ENCODE measurements at places on chromosomes 13 and 19.

- DNase-seq: no peak
These were observed 393.8 kb downstream of the ITGBL1 start for GRCh38 chr13:101846249-101846648.

GRCh38 chr19:1360126-1360817 lies 23.4 kb upstream of the NDUFS7 start:
- no peak for DNase-seq

DNA sequence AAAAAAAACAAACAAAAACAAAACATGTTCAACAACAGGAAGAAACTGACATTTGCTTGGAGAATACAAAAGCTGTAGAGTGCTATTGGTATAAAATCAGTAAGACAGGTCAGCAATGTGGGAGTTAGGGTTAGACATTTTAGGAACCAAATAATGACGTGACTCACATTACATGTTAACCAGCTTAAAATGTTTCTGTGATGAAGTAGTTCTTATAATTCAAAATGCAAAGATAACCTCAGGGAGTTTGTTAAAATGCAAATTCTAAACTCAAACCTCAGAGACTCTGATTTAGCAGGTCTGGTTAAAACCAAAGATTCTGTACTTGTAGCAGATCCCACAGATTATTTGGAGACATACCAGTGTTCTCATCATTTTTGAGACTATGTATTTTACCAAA lies 549.4 kb upstream of the SLITRK1 start:
- DNase-seq: peak; percentile 5

DNA sequence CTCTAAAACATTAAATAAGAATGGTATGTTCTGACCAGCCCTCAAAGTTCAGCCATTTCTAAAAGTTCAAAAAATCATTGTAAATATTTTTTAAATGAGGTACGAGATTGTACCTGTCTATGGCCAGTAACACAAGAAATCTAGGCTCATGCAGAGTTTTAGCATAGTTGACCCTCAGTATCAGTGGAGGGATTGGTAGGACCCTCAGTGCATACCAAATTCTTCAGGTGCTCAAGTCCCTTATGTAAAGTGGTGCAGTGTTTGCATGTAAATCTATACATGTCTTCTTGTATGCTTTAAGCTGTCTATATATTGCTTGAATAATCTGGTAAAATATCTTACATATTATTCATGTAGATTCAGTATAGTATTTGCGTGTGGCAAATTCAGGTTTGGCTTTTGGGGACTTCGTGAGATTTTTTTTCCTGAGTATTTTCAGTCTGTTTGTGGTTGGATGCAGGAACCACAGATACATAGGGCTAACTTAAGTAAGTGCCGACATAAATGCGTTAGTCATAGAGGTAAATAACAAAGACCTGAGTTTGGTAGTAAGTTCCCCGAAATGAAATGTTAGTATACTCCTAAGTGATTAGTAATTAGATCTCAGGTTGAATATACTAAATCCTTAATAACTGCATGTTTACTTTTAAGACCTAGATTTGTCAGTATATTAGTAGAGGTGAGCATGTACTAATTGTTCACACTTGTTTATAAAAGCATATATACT lies 7.8 kb downstream of the MIR17HG start:
- DNase-seq: no peak

DNA sequence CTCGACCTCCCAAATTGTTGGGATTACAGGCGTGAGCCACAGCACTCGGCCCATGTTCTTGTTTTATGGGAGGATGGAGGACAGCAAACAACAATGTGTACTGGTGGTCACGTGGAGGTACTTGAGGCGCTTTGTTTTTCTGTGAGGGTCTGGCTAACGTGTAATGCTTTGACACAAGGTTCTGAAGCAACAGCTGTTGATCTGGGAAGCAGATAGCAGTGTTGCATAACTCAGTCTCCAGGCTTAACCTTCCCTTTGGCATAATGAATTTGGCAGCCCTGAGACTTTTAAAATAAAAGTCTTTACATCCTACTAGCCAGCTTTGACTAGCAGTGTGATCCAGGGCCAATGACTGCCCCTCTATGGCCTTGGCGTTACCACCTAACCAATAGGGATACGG lies 6.9 kb upstream of the ZNF580 start:
- no peak for DNase-seq

DNA sequence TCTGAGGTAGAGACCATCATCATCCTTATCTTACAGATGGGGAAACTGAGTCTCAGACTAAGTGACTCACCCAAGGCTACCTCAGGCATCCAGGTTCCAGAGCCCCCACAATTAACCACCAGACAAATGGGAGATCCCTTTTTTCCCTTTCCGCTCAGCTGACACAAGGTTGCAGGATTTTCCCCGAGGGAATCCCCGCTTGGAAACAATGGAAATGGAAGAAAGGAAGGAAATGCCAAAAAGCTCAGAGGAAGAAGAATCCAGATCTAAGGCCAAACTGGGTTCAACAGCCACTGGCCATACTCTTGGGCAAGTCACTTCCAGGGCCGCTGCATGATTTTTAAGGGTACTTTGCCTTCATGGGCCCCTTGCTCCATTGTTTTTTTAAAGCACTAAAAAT lies 1.6 kb downstream of the ZNF71 start:
- no peak for DNase-seq

- peak; percentile 49 for DNase-seq
These were observed 13.2 kb downstream of the GADD45B start for GRCh38 chr19:2488942-2489731.

- DNase-seq: no peak
These were observed 201.5 kb upstream of the GPR12 start for GRCh38 chr13:26961890-26962615.

DNA sequence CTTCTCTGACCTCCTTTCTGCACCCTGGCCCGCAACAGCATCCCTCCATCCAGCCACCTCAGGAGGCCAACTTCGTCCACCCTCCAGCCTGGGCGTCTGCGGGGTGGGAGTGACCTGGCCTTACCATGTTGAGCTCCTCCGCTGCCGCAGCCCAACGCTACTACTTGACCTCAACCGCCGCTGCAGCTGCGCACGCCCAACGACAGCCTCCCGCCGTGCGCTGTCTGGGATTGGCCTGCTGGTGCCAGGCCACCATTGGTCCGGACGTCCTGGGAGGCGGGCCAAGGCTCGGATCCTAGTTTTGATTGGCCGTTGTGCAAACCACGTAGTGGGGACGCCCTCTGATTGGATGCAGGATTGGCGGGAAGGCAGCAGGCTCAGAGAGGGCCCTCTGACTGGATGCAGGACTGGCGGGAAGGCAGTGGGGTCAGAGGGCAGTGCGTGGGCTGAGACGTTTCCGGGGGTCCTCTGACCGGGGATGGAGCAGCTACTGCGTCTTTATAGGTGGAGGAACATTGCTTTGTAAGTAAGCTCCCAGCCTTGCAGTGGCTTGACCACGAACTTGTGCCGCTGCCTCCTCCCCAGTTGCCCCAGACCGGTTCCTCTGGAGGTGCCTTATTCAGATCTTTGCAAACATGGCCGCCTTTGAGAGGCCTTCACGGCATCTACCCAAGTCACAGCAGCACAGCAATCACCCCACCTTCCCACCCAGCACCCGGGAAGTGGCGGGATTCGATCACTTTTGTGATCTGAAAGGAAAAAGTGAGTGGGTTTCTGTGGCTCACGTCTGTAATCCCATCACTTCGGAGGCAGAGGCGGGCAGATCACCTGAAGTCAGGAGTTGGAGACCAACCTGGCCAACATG lies at the start of gene TUBA3C:
TUBA3C (minus strand) TSS at position 204 of the 865 bp plus-strand sequence; CDS start at position 127, 77 bp downstream.
- DNase-seq: no peak

Measured in RCC 7860 (cell line).